ENCODE measurements at places on chromosomes 3 and 15. TPM values are rescaled to one million over a fixed set of nuclear protein-coding genes. Genes with fewer than 3 reads are reported as not detected.

DNA sequence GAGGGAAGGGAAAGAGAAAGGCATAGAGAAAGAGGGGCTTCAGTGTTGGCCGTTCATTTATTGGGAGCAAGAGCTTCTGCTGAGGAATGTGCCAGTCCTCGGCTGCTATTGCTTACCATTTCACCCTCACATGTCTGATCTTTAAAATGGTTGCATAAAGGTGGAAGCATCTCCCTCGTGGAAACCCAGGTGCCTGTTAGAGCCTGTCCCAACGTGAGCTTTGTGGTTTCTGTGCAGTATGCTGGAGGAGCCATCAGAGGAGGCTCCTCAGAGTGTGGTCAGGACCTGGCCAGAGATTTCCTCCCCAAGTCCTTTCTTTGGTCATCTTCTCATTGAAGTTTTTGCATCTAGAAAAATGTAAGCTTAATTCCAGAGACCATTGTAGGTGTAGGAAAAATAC, 34.4 kb downstream of the PSMD6 start:
- H3K27ac ChIP-seq: no peak overlapping the region
- no peak for DNase-seq
- H3K27me3 ChIP-seq: no peaks in the 10 kb centered on the region
- no peak overlapping the region for H3K4me3 ChIP-seq

GRCh38 chr3:123116116-123116515, 49.3 kb downstream of the PDIA5 start:
- DNase-seq: no peak
- no peak overlapping the region for H3K4me3 ChIP-seq
- H3K27ac ChIP-seq: no peak overlapping the region
- H3K4me1 ChIP-seq: no peaks in the 10 kb centered on the region

DNA sequence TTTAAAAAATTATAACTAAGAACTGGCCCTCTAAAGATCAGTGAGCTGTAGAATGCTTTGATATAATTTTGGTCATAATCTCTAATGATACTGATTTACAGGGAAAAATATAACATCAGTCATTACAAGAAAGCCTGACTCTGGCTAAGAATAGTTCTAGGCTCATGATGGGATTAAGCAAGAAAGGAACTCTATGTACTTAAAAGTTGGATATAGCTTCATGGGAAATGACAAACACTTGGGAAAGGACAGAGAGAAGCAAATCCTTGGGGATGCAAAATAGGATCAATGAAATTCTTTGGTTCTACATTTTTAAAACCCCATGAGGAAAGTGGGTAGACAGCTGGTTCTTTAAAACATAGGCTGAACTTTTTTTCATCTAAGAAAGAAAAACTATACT, 472.7 kb upstream of the NR2F2 start:
- no peaks in the 10 kb centered on the region for H3K4me1 ChIP-seq
- H3K27me3 ChIP-seq: no peaks in the 10 kb centered on the region
- H3K27ac ChIP-seq: no peak overlapping the region
- H3K4me3 ChIP-seq: no peak overlapping the region

GRCh38 chr3:123263941-123264340, 62.2 kb downstream of the SEC22A start:
- H3K27ac ChIP-seq: no peak overlapping the region
- H3K4me1 ChIP-seq: no peaks in the 10 kb centered on the region
- no peak for DNase-seq
- H3K4me3 ChIP-seq: no peak overlapping the region
- no peaks in the 10 kb centered on the region for H3K27me3 ChIP-seq

CCDC54 gene
- polyA plus RNA-seq: not detected

- DNase-seq: no peak
- no peaks in the 10 kb centered on the region for H3K36me3 ChIP-seq
- H3K27ac ChIP-seq: no peak overlapping the region
- no peak overlapping the region for H3K4me3 ChIP-seq
- no peaks in the 10 kb centered on the region for H3K4me1 ChIP-seq
- no peaks in the 10 kb centered on the region for H3K27me3 ChIP-seq
Observed at GRCh38 chr15:40242601-40243000, 3.7 kb downstream of the PAK6 start.

NR2E3 gene
- polyA plus RNA-seq: 0.59 TPM

DNA sequence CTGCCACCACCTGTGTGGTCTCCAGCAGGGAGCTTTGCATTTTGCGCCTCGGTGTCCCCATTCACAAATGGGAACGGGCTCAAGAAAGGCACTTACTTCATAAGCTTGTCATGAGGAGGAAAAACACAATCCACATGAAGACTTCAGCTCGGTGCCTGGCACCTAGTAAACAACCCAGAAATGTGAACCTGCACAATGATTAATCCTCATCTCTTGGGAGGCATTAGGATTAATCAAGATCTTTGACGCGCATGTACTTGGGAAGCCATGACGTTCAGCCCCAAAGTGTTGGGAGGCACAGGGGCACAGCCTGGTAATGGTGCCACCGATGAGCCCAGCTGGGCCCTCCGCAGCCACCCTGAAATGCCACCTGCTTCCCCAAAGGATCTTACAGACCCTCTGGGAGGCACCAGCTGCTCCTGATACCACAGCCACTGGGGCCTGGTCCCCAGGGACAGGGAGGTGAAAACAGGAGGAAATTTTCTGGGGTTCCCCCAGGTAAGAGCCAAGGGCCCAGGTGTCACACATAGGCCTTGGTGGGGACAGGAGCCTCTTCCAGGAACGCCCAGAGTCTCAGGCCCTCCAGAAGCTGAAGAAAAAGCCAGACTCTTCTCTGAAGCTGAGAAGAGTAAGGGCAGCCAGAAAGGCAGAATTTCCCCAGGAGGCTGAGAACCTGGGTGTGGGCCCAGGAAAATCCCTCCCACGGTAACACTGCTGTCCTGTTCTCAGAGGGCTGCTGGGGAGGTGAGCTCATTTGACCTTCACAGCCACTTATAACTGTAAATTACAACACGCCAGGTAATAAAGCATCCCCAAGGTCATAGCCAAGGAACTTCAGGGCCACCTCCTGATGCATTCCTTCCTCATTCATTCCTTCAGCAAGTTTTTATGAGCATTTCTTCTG, 507.5 kb downstream of the SHQ1 start:
- H3K36me3 ChIP-seq: no peaks in the 10 kb centered on the region
- H3K27me3 ChIP-seq: no peaks in the 10 kb centered on the region
- no peak overlapping the region for H3K4me3 ChIP-seq
- H3K4me1 ChIP-seq: no peaks in the 10 kb centered on the region

- H3K27me3 ChIP-seq: no peaks in the 10 kb centered on the region
- H3K4me1 ChIP-seq: no peaks in the 10 kb centered on the region
- no peak for DNase-seq
- H3K27ac ChIP-seq: no peak overlapping the region
- H3K4me3 ChIP-seq: no peak overlapping the region
Observed at GRCh38 chr15:96894659-96895058, 564.2 kb downstream of the NR2F2 start.

GRCh38 chr3:103684904-103685303, 1250.1 kb downstream of the ZPLD1 start:
- H3K4me1 ChIP-seq: peaks cover 13% of the 10 kb centered on the region
- no peak overlapping the region for H3K4me3 ChIP-seq
- H3K36me3 ChIP-seq: no peaks in the 10 kb centered on the region

- no peak for DNase-seq
- H3K27me3 ChIP-seq: no peaks in the 10 kb centered on the region
Observed at GRCh38 chr3:10495003-10495402, 10.4 kb downstream of the ATP2B2 start.

TRIP4 gene
- polyA plus RNA-seq: 15.4 TPM

COL6A5 gene
- polyA plus RNA-seq: not detected

DNA sequence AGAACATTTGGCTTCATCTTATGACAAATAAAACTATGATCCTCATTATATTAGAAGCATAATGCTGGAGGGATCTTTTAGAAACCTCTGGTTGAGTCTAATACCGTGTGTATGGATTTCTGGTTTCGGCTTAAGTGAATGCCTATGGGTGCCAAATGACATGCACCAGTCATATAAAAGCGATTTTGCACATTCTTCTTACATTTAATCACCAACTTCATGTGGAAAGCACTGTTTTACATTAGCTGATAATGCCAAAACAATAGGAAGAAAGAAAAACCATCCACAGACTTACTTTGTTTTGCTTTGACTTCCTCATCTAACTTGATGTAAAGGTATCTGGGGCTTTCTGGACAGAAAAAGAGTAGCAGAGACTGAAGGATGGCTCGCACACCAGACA, 20.9 kb downstream of the SLC2A2 start:
- no peak overlapping the region for H3K4me3 ChIP-seq
- no peaks in the 10 kb centered on the region for H3K27me3 ChIP-seq
- H3K4me1 ChIP-seq: peaks cover 17% of the 10 kb centered on the region
- no peak for DNase-seq

- H3K27ac ChIP-seq: no peak overlapping the region
- H3K4me1 ChIP-seq: no peaks in the 10 kb centered on the region
- no peak for DNase-seq
- H3K27me3 ChIP-seq: no peaks in the 10 kb centered on the region
- no peaks in the 10 kb centered on the region for H3K36me3 ChIP-seq
Observed at GRCh38 chr3:152496716-152497115, 228.0 kb downstream of the MBNL1 start.

GRCh38 chr3:52181543-52181942, 16.4 kb upstream of the ALAS1 start:
- no peaks in the 10 kb centered on the region for H3K4me1 ChIP-seq
- no peak overlapping the region for H3K27ac ChIP-seq
- no peak for DNase-seq
- H3K27me3 ChIP-seq: no peaks in the 10 kb centered on the region
- H3K36me3 ChIP-seq: no peaks in the 10 kb centered on the region

OPA1 gene
- 6.3 TPM for polyA plus RNA-seq

GRCh38 chr3:185062191-185062590, 90.7 kb downstream of the C3orf70 start:
- no peak overlapping the region for H3K4me3 ChIP-seq
- no peak for DNase-seq
- no peaks in the 10 kb centered on the region for H3K27me3 ChIP-seq
- H3K4me1 ChIP-seq: no peaks in the 10 kb centered on the region

INAFM2 gene
- polyA plus RNA-seq: 6.5 TPM

DNA sequence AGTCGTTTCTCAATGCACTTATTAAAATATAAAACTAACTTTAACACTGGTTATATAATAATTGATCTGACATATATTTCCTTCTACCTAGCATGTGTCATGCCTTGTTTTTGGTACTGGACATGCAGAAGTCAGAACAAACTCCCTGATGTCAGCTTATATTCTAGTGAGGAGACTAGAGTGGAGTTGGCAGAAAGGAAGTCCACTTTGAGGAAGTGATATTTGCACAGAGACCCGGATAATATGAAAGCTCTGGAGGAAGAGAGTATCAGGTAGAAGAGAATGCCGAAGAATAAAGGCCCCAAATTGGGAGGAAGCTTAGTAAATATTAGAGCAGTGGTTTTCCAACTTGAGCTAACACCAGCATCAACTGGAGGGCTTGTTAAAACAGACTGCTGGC, 24.6 kb upstream of the ZNF280D start:
- H3K36me3 ChIP-seq: no peaks in the 10 kb centered on the region
- no peak overlapping the region for H3K4me3 ChIP-seq
- H3K4me1 ChIP-seq: no peaks in the 10 kb centered on the region
- H3K27ac ChIP-seq: no peak overlapping the region
- DNase-seq: no peak

GRCh38 chr3:190586631-190587011, 72.7 kb downstream of the IL1RAP start:
- no peaks in the 10 kb centered on the region for H3K27me3 ChIP-seq
- H3K4me3 ChIP-seq: no peak overlapping the region
- H3K36me3 ChIP-seq: no peaks in the 10 kb centered on the region

DNA sequence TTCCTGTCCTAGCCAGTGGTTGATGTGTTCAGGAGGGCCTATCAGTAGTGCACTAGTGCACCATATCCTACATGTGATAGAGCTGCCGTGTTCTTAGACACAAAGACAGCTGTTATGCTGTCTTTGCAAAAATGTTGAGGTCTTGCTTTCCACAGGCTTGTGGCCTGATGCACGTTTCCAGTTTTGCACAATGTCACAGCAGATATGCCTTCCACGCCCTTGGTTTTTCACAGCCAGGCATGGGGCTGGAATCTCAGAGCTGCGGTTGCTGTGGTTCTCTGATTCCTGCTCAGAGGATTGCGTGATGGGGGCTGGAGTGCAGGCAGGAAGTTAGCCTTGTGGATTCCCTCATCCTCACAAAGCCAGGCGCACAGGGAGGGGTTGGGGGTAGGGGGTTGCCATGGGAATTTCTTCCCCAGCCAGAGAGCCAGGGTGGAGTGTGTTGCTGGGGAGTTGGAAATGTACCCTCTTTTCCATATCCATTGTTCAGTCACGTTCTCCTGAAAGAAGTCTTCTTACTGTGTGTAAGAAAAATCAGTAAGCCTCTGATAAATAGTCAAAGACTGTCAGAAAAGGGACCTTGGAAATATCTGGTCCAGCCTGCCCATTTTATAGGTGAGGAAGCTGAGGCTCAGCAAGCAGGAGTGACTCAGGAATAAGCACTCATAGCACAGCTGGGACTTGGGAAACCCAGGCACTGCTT, 79.4 kb downstream of the SMAD3 start:
- no peak overlapping the region for H3K27ac ChIP-seq
- DNase-seq: no peak
- H3K4me3 ChIP-seq: no peak overlapping the region
- H3K4me1 ChIP-seq: peaks cover 67% of the 10 kb centered on the region

BMF gene
- polyA plus RNA-seq: 4.3 TPM

- no peak for DNase-seq
- no peaks in the 10 kb centered on the region for H3K4me1 ChIP-seq
- H3K27ac ChIP-seq: no peak overlapping the region
- no peak overlapping the region for H3K4me3 ChIP-seq
- no peaks in the 10 kb centered on the region for H3K36me3 ChIP-seq
- H3K27me3 ChIP-seq: no peaks in the 10 kb centered on the region
Observed at GRCh38 chr3:99087277-99087676, 185.8 kb upstream of the DCBLD2 start.

DNA sequence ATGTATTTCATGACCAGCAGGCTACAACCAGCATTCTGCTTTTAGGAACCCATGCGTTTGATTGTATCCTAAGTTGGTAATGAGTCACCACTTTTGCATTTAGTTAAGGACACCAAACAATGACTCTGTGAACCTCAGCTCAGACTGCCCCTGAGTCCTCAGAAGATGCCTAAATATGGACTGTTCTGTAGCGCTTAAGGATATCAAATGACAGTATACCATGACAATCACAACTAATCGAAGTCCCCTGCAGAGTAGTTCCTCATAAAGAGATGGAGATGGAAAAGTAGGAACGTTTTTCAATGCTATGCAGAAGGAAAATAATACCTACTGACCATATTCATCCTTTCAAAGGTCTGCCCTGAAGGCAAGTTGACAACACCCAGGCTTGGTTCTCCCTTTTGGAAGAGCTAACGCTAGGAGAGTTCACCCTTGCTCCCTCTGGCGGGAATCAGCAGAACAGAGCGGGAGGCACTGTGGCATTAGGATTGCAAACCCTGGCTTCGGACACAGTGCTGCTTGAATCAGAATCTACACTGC, 508.6 kb downstream of the FHIT start:
- no peaks in the 10 kb centered on the region for H3K4me1 ChIP-seq
- H3K27me3 ChIP-seq: no peaks in the 10 kb centered on the region
- DNase-seq: no peak
- H3K4me3 ChIP-seq: no peak overlapping the region
- H3K36me3 ChIP-seq: no peaks in the 10 kb centered on the region

FBXL22 gene
- 0.94 TPM for polyA plus RNA-seq

Data from pancreas (tissue), 10 donors.